Activated CD8-positive, alpha-beta memory T cell treated with anti-CD3 and anti-CD28 coated beads for 24 hours (primary cell): ENCODE measurements at places on chromosomes 1 and 21.

- no peak for DNase-seq
Observed at GRCh38 chr1:161816201-161816600, 50.1 kb downstream of the ATF6 start.

DNA sequence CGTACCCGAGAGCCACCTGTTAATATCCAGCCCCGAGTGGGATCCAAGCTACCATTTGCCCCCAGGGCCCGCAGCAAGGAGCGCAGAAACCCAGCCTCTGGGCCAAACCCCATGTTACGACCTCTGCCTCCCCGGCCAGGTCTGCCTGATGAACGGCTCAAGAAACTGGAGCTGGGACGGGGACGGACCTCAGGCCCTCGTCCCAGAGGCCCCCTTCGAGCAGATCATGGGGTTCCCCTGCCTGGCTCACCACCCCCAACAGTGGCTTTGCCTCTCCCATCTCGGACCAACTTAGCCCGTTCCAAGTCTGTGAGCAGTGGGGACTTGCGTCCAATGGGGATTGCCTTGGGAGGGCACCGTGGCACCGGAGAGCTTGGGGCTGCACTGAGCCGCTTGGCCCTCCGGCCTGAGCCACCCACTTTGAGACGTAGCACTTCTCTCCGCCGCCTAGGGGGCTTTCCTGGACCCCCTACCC lies 1.4 kb downstream of the USP21 start:
- no peak for DNase-seq

- DNase-seq, result no peak
Observed at GRCh38 chr1:37890378-37891014, 31.1 kb upstream of the MTF1 start.

DNA sequence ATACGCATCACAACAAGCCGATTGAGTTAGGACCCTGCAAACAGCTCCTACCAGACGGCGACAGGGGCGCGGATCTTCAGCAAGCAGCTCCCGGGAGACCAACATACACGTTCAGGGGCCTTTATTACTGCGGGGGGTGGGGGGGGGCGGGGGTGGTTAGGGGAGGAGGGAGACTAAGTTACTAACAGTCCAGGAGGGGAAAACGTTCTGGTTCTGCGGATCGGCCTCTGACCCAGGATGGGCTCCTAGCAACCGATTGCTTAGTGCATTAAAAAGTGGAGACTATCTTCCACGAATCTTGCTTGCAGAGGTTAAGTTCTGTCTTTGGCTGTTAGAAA lies 162.0 kb downstream of the RUNX1 start:
- DNase-seq, result no peak

- DNase-seq, result no peak
Observed at GRCh38 chr1:116036255-116036654, 59.9 kb downstream of the SLC22A15 start.

- DNase-seq, result no peak
Observed at GRCh38 chr21:43287795-43288755, 119.3 kb downstream of the CRYAA start.

GRCh38 chr1:93689521-93690223 lies 8.0 kb upstream of the BCAR3 start:
- DNase-seq, result no peak

GRCh38 chr1:173097001-173097400 lies 46.3 kb upstream of the TNFSF18 start:
- DNase-seq, result no peak

DNA sequence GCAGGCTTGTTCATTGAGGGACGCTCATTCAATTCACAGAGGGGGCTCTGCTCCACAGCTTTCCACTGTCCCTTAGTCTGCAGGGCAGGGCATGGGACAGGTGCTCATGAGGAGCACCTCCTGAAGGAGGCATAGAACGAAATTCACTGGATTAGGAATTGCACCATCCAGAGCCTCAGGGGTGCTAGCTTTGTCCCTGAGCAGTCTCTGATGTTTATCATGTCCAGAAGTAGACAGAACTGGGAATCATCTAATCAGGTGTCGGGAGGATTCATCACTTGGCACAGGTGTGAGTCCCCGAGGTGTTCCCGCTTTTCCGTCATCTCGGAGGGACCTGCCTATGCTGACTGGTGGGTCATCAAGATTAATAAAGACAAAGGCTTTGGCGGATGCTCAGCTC lies 321.4 kb downstream of the AJAP1 start:
- DNase-seq, result no peak

- no peak for DNase-seq
Observed at GRCh38 chr1:22522221-22522743, 41.0 kb upstream of the EPHA8 start.
